ENCODE measurements at places on chromosomes 12 and 14.

DNA sequence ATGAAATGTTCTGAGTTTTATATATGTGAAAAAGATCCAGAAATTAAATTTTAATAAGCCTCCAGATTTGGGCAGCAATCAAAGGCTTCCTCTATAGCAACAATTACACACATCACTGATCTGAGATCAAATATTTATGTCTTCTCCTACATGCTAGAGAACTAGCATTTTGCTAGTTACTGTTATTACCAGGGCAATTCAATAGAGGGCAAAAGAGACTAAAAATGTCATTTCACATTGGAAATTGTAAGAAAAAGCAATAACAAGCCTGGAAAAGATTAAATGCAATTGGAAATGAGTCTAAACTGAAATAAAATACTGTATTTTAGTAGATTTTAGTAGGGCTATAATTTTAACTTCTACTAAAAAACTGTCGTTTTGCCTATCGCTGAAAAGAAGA lies 32.6 kb upstream of the ANO6 start:
- no peak for DNase-seq

DNA sequence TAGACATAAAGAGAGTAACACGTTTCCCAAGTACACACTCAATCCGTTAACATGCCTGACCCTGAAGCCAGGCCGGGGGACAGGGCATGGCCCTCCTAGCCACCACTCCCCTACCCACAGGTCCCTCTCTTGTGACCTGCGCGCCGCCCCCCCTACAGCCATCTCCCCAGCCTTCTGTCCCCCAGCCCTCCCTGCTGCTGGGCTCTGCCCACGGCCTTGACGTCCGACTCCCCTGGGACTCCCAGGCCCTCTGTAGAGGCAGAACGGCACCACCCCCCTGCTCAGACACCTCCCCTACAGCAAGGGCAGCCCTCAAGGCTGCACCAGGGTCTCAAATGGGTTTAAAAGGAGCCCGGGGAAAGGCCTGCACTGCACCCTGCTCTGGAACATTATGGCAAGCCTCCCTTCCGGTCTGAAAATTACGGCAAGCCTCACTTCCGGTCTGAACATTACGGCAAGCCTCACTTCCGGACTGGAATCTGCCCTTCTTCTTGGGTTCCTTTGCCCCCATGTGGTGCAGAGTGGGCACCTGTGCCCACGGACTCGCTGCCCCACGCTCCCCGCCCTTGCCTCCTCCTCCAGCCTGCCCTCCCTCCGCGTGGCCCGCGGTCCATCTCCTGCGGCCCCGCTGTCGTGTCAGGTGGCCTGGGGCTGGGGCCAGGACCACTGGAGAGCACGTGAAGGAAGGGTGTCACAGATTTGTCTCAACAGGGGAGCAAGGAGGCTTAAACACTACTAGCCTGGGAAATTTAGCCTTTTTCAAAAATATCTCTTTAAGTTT lies 77.6 kb downstream of the MOK start:
- DNase-seq: no peak

DNA sequence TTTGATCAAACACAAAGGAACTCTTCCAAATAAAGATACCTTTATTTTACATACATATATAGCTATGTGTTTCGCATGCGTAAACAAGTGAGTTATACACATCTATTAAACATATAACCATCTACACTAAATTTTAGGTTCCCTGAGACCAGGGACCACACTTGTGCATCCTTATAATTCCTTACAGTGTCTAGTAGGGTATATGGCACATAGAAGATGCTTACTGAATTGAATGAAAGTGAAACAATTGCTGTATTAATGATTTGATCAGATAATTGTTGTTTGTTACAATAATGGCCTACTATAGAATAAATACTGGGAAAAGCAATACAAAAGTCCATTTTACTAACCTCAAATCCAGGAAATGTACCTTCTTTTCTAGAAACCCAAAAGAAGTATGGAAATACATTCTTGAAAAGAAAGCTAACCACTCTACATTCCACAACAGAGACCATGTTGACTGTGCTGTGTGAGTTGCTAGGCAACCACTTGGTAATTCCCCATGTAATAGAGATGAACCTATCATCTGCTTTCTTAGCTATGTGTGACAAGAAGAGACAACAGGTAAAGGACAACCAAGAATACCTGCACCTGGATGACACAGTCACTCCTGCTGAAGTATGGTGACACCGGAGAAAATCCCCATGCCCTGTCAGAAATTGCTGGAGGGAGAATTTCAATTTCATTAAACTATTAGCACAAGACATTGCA lies 11.9 kb upstream of the CIPC start:
- DNase-seq: no peak

GRCh38 chr12:54700301-54700700 lies 52.1 kb upstream of the DCD start:
- DNase-seq: no peak

DNA sequence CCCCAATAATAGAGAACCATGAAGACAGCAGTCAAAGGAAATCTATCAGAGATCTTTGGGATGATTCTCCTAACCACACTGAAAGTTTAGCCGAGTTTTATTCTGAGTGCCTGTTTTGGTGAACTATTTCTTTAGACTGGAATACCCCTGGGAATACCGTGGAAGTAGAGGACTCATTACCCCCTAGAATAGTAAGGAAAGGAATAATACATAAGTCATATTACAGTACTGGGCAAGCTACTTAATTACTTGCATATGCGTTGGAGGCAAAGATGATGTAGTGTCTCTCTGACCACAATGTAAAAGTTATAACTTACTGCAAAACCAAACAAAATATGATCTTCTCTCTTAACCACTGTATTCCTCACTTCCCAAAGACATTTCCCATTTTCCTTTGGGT lies 25.5 kb downstream of the ZC2HC1C start:
- DNase-seq: no peak

- no peak for DNase-seq
Measured at GRCh38 chr12:66944365-66944764, 265.5 kb upstream of the GRIP1 start.

DNA sequence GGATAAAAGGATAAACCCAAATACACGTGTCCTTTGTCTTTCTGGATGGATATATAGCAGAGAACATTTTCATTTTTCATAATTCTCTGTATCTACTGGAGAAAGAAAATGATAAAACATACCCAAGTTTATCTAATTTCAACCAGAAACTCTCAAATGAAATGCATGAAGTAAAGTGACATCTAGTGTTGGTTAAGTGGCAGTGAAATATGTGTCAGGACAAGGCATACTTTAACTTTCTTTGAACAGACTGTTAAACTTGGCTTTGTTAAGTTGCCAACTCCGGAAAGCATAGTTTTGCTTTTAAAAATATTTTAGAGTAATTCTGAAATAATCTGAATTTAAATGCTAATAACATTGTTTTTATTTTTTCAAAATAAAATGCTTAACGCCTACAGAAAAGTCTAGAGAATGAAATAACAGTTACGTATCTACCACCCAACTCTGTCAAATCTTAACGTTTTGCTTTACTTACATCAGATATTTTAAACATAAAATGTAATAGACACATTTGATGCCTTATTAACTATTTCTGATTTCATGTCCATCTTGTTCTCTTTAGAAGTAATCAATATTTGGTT lies 25.2 kb upstream of the NTN4 start:
- peak; percentile 22 for DNase-seq

GRCh38 chr14:20827326-20827725 lies 24.7 kb upstream of the RNASE1 start:
- DNase-seq: no peak

- DNase-seq: peak; percentile 91
Measured at GRCh38 chr14:78254911-78255461, 84.8 kb downstream of the NRXN3 start.

GRCh38 chr12:48934312-48934706 lies 9.0 kb upstream of the FKBP11 start:
- DNase-seq: no peak
